Hippocampal formation (tissue), 2 donors: ENCODE measurements at places on chromosomes 7 and 10.

DNA sequence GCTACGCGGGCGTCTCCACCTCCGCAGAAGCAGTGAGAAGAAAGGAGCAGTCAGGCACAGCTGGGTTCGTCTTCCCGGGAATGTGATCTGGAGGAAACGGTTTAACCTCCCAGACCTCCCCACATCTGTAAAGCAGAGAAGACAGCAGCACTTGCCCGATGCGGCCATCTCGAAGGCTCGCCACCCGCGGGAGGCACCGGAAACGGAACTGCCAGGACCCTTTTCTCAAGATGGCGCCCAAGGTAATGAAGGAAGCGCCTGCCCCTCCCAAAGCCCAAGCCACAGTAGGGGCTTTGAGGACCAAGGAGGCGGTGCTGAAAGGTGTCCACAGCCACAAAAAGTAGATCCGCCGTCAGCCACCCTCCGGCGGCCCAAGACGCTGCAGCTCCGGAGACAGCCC lies 41.7 kb downstream of the ASB13 start:
- no peak for DNase-seq

DNA sequence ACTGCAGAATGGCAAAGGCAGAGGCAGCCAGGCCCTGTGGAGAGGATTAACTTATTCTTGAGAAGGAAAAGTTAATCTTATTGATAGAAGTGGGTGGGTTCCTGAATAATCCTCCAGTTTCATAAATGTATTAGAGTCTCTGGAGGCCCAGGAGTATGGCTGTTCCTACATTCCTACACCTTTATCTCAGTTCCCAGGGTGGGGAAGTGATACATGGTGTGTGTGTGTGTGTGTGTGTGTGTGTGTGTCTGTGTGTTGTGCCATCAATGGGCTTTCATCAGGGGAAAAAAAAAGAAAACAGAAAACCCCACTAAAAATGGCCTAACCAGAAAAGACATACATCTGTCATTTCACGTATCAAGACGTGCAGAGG lies 22.0 kb upstream of the GSDME start:
- no peak for DNase-seq

DNA sequence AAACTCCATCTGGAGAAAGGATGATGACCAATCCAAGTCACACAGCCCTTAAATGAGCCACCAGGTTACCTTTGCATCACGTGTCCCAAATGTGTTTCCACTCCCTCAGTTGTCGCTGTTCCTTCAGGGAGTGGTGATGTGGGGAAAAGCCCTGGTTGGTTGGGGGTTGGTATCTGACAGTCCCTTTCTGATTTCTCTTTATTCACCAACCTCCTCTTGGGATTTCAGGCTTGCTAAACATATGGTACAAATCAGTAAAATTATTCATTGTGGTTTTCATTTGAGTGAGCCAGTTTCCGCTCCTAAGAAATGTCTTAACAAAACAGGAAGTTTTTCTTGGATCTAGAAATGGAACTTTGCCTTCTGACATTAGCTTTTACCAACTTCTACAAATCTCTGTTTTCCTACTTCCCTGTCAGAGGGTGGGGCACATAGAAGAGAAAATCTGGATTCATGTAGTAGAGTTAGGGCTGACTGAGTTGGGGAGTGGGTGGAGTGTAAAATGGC lies 40.0 kb upstream of the KMT2E start:
- DNase-seq = no peak

GRCh38 chr7:53604201-53604600 lies 568.8 kb downstream of the POM121L12 start:
- DNase-seq = no peak

- no peak for DNase-seq
Observed at GRCh38 chr7:31935124-31936054, 134.8 kb downstream of the PDE1C start.

DNA sequence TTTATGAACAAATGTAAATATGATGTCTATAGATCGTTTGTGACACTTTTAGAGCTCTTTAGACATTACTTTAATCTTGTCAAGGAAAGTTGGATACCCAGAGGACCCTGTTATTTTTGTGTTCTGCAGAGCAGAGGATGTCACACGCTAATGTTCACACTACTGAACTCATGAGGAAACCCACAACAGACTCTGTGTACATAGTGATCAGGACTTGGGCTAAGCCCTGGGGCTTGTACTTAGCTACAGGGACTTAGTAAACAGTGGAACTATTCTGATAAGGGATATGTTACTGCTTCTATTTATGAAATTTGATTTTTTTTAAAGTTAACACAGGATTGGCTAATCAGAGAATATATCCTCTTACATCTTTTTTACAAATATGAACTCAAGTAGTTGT lies 36.1 kb upstream of the ZNF518A start:
- no peak for DNase-seq

DNA sequence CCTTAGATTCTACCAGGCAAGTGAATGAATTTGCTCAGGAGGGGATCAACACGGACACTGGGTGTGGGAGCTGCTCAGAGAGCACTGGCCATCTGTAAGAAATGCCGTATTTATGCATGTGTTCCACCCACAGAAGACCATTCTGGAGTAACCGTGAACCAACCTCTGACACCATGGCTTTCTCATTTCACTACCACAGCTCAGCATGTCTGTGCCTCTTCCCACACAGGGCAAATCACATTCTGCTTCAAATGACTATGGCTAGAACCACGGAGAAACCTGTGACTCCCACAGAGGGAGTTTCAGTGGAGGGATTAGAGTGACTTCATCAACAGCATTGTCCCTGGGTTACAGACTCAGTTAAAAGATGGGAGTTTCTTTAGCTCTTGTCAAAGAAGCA lies 893.4 kb downstream of the XPNPEP1 start:
- no peak for DNase-seq

DNA sequence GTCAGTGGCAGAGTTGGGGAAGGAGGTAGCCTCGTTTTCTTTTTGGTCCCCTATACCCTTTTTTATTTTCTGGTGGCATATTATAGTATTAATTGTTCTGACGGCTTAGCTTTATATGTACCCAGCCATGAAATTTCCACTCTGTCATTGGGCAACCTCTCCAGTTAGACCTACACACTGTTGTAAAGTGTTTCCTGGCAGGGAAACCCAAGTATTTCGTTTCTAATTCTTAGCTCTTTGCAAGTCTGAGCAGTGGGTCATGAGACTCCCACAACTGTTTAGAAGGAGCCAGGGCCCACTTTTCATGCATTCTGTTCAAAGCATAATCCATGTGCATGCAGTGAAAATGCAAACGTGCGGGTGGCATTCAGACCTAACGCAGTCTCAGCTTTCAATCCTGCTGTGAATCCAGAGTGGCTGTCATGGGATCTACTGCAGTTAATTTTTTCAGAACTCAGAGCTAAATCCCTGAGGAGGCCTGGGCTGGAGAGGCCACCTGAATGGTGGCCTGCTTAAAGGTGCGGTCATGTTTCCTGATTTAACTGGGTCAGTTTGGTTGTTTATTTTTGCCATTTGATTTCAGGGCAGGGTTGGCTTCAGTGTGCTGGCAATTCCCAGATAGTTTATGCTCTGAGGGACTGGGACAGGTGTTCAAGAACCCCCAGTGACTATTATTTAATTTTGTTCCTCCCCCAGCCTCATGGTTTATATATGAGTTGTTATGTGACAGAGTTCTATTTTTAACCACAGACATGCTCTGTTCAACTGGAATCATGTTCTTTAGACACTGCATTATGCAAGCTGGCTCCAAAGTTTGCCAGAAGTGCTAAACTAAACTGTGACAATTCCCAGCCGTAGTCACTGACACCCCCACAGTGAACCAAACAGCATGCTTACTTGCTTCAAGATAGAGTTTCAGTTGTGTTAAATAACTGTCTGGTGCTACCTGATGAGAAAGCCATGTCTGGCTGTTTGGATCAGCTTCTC lies 27.4 kb upstream of the SYPL1 start:
- peak; percentile 38 for DNase-seq

DNA sequence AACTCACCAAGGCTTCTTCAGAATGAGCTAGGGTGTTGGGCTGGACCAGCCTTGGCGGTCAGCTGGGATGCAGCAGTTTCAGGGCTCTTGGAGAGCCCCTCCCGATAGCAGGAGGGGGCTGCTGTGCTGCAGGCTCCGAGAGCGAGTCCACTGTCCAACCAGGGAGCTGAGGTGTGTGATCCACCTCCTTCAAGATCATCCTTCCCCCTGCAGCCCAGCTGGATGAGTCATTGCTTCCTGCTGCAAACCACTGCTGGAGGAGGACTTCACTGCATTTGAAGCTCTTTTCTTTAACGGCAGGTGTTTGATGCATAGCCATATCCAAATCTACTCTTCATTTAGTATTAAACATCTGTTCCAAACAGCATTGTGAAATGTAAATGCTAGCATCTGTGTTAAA lies 54.2 kb upstream of the EBF3 start:
- DNase-seq = no peak

DNA sequence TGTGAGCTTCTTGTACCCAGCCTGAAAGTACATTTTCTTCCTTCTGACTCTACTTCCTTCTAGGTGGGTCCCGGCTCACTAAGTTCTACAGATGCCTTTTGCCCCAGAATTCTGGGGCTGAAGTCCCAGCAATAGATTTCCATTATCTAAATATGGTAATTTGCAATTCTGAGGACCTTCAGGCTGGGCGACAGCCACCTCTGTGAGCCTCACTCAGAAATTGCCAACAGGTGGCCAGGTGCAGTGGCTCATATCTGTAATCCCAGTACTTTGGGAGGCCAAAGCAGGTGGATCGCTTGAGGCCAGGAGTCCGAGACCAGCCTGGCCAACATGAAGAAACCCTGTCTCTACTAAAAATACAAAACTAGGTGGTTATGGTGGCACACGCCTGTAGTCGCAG lies 23.7 kb downstream of the CREM start:
- no peak for DNase-seq

- DNase-seq = no peak
Observed at GRCh38 chr7:48421357-48421756, 250.1 kb downstream of the ABCA13 start.

- no peak for DNase-seq
Observed at GRCh38 chr7:85730012-85730411, 543.2 kb upstream of the SEMA3D start.

- DNase-seq = peak; percentile 18
Observed at GRCh38 chr7:28718055-28718481, 240.1 kb downstream of the TRIL start.

GRCh38 chr10:93938140-93938539 lies 44.4 kb downstream of the SLC35G1 start:
- no peak for DNase-seq

GRCh38 chr10:79321951-79322350 lies 25.3 kb upstream of the PPIF start:
- no peak for DNase-seq

GRCh38 chr7:22193450-22193983 lies 163.4 kb downstream of the RAPGEF5 start:
- DNase-seq = peak; percentile 75

- no peak for DNase-seq
Observed at GRCh38 chr7:12590559-12590958, 20.0 kb downstream of the SCIN start.

DNA sequence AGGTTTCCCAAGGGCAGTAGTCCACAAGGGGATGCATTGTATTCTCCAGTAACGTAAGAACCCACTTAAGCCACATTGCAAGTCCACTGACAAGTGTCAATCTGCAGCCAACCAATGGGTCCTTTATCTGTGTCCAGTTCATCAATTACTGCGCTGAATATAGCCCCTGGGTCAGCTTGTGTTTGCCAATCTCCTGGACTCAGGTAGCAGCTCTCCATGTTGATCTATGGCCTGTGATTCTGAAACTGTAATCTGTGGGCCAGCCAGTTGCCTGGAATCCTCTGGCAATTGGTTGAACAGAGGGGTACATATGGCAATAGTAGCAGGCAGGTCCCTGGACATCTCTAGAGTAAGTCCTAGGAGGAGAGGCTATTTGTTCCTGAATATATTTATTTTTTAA lies 8.8 kb upstream of the TMEM248 start:
- no peak for DNase-seq

- DNase-seq = no peak
Observed at GRCh38 chr7:79454361-79454960, 994 bp upstream of the MAGI2 start.

- no peak for DNase-seq
Observed at GRCh38 chr7:44849885-44850544, 2.1 kb upstream of the H2AZ2 start.

DNA sequence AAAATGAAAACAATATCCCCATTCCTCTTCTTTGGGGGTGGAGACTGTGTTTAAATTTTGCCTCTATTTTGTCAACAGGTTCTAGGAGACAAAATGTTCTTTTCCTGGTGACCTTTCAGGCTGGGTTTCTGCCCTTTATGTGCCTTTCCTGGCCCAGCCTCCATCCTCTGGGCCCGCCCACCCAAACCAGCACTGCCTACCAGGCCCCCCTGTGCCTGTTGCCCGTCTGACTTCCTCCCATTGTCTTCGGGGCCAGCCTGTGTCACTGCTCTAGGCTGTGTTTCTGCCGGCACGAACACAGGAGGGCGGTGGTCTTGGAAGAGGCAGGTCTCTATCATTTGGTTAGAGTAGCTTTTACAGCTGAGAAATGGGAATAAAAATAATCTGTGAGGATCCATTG lies 13.9 kb downstream of the TSPAN14 start:
- peak; percentile 44 for DNase-seq

DNA sequence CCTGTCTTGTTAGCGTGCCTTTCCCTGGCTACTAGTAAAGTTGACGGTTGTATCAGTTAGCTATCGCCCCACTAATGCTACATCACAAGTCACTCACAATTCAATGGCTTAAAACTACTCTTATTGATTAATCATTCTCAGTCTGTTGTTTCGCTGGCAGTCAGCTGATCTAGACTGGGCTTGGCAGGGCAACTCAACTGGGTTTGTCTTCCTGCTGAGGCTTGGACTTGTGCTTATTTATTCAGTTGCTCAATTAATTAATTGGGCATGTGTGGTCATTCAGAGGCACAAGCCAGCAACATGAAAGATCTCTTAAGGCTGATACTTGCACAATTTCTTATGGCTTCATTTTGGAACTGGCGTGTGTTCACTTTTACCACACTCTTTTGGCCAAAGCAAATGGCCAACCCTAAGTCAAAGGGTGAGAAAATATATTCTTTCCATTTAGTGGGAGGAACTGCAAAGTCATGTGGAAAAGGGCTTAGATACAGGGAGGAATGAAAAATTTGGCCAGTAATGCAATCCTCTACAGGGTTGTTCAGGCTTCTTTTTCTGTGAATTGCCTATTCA lies 333.5 kb downstream of the GPR37 start:
- DNase-seq = no peak

- no peak for DNase-seq
Observed at GRCh38 chr7:43220250-43220649, 107.8 kb downstream of the HECW1 start.

GRCh38 chr7:121259826-121260225 lies 69.0 kb upstream of the WNT16 start:
- DNase-seq = no peak

GRCh38 chr10:30750971-30751677 lies 121.6 kb upstream of the LYZL2 start:
- no peak for DNase-seq

GRCh38 chr7:4352069-4352468 lies 330.0 kb upstream of the FOXK1 start:
- DNase-seq = no peak
